ENCODE measurements at places on chromosomes 3 and 15.

DNA sequence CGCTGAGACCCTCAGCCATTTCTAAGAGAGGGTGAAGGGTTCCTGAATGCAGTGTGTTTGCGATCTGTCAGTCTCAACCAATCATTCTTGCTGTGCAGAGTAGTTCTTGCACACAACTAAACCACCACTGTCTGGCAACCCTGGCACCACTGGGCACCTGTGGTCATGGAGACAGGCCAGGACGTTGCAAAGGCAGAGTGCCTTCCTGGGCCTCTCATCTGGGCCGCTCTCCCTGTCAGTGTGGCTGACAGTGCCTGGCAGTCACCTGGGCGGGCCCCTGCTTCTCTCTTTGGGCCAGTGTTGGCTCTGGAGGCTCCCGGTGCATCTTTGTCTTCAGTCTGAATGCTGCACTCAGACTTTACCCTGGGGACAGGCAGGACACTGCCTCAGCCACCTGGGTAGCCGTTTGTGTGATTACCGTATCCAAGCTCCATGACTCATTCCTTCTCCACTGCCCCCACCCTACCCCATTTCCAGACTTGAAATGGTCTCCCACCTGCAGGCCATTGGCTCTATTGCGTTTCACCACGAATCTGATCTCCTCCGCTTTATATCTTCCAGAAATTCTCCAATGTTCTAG, 104.6 kb upstream of the KLF13 start:
- H3K27ac ChIP-seq = no peak overlapping the region
- no peak overlapping the region for H3K4me3 ChIP-seq
- DNase-seq = no peak
- peaks cover 3% of the 10 kb centered on the region for H3K27me3 ChIP-seq

GRCh38 chr3:53842436-53843194, 3.6 kb downstream of the CHDH start:
- H3K27ac ChIP-seq = peak overlapping the region; percentile 40
- no peaks in the 10 kb centered on the region for H3K36me3 ChIP-seq
- peaks cover 11% of the 10 kb centered on the region for H3K27me3 ChIP-seq

DNA sequence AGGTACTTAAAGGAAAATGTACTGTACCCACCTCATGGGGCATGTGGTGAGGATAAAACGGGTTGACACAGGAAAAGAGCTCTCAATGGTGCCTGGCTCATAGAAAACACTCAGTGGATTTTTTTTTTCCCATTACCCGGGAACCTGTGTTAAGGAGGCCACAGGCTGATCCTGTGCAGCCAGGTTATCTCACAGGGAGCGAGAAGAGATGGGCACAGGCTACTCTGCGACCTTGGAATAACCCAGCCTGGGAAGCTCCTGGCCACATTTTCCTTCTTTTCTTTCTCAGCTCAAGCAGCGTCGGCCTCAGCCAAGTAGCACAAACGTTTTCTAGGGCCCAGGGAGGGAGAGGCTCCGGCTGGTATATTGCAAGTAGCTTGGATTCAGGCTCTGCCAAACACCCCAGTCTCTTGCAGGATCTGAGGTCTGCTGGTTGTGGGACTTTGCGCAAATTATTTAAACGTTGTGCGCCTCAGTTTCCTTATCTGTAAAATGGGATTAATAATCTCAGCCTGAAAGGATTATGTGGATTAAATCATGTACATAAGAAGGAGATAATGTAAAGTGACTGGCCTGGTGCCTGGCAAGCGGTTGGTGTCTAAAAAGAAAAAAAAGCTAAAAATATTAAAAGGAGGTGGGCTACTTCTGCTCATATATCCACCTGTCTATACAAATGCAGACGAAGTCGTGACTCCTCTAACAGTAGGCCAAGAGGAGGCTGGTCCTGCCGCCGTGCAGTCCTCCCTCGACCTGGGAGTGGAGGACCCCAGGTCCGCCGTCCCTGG, 2.2 kb downstream of the FURIN start:
- H3K36me3 ChIP-seq = peaks cover 3% of the 10 kb centered on the region
- peak overlapping the region; percentile 97 for H3K27ac ChIP-seq
- no peaks in the 10 kb centered on the region for H3K27me3 ChIP-seq
- DNase-seq = no peak
- peak overlapping the region; percentile 81 for H3K4me3 ChIP-seq

DNA sequence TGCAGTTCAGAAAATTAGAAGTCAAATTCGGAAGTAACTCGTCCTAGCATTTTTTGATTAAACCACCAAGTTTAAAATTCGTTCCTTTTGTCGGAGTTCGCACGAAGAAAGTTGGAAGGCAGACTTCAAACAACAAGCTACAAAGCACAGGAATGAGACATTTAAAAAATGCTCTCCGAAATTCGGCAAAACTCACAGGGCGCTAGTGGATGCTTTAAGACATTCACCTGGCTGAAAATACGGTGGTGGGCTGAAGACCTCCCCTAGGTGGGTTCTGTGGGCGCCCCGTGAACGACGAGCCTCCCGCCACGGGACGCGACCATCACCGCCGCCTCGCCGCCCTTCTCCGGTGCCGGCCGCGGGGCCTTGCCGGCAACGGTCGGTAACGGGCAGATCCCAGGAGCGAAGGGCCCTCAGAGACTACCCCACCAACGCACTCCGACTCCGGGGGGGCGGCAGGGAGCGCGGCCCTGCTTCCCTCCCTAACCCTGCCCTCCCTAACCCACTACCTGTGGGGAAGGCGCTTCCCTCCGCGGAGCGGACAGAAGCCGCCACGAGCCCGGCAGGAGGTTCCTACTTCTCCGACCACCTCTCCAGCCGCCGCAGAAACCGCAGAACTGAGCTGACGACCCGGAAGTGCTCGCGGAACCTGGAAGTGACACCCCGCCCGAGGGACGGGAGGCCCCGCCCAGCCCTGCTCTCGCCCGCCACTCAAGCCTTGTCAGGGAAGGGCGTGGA, at the start of gene GTF2A2:
GTF2A2 (minus strand) TSS at position 619 of the 738 bp plus-strand sequence. CDS start 5,238 bp downstream, outside the sequence.
- peak within 1 kb of the TSS; percentile 82 for H3K4me3 ChIP-seq
- H3K27ac ChIP-seq = peak within 1 kb of the TSS; percentile 83
- H3K4me1 ChIP-seq = peaks cover 20% of the 10 kb centered on the region
- DNase-seq = peak; percentile 96
- no peaks in the 10 kb centered on the region for H3K27me3 ChIP-seq
- peaks cover 4% of the 10 kb centered on the region for H3K36me3 ChIP-seq

GRCh38 chr3:120636795-120637401, 40.8 kb downstream of the NDUFB4 start:
- H3K36me3 ChIP-seq = no peaks in the 10 kb centered on the region
- DNase-seq = no peak
- H3K4me3 ChIP-seq = no peak overlapping the region
- peaks cover 4% of the 10 kb centered on the region for H3K4me1 ChIP-seq

DNA sequence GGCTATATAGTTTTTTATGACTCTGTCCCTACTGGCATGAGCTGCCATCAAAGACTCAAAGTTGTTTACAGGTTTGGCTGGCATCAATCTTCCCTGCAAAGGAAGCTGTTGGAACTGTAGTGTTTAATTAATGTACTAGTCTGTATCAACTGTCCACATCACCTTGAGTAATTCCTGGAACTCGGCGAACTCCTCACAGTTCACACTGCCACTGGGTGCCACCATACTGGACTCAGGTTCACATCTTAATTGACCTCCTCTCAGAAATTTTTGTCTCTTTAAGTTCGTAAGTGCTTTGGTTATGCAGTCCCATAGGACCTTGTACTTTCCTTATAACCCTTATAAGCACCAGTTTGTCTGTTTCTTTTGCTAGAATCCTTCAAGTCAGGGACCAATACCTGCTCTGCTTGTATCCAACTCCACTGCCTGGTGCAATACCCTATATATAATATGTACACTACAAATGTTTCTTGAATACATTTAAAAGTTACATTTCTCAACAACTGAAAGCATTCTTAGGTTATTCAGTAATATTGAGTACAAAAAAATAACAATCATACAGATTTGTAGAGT, 3.2 kb downstream of the HIGD1A start:
- H3K27ac ChIP-seq = no peak overlapping the region
- H3K36me3 ChIP-seq = no peaks in the 10 kb centered on the region
- peaks cover 35% of the 10 kb centered on the region for H3K4me1 ChIP-seq
- H3K4me3 ChIP-seq = no peak overlapping the region
- no peaks in the 10 kb centered on the region for H3K27me3 ChIP-seq
- DNase-seq = no peak

DNA sequence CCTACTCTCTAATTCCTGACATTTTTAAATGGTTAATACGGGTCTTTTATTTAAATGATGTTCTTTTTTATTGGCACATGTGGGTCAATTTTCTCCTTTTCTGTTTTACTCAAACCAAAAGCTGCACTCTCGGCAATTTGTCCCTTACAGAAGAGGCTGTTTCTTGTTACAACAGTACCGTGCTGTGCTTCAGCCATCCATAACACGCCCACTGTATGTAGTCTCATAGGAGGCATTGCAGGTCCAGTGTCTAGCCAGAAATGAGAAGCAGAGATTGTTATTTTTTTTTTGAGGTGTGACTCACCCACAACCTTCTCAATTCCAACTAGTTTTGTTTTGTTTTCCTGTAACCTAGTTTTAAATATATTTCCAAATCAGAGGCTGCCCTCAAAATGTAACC, 164.6 kb downstream of the GMNC start:
- no peak for DNase-seq
- H3K4me3 ChIP-seq = no peak overlapping the region
- peaks cover 18% of the 10 kb centered on the region for H3K4me1 ChIP-seq
- H3K27ac ChIP-seq = no peak overlapping the region
- H3K27me3 ChIP-seq = no peaks in the 10 kb centered on the region

GRCh38 chr3:153036846-153037245, 125.2 kb upstream of the RAP2B start:
- H3K4me1 ChIP-seq = no peaks in the 10 kb centered on the region
- DNase-seq = no peak
- no peak overlapping the region for H3K27ac ChIP-seq
- H3K4me3 ChIP-seq = no peak overlapping the region
- no peaks in the 10 kb centered on the region for H3K36me3 ChIP-seq
- H3K27me3 ChIP-seq = no peaks in the 10 kb centered on the region

GRCh38 chr15:76200083-76200465, 111.2 kb downstream of the ETFA start:
- H3K4me1 ChIP-seq = peaks cover 59% of the 10 kb centered on the region
- peak; percentile 35 for DNase-seq
- no peak overlapping the region for H3K4me3 ChIP-seq
- H3K27ac ChIP-seq = no peak overlapping the region
- peaks cover 17% of the 10 kb centered on the region for H3K36me3 ChIP-seq

DNA sequence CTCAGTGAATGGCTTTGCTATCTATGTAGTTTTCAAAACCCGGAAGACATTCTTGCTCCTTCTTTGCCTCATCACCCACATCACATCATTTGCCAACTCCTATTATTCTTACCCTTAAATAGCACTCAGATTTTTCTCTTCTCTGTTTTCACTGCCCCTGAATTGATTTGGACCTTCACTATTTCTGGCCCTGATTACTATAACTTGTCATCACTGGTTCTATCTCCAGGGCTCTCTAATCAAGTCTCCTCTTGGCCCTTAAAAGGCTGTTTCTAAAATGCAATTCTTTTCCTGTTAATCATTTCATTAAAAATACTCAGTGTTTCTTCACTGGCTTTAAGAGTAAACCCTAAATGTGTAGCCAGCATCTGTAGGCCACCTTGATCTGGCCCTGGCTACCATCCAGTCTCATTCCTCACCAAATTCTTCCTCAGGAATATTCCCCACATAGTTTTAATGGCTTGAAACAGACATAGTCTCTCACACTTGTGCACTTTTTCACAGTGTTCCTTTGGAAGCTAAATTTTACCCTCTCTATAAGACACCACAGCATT, 437.1 kb upstream of the CBLB start:
- no peaks in the 10 kb centered on the region for H3K36me3 ChIP-seq
- H3K4me1 ChIP-seq = no peaks in the 10 kb centered on the region
- no peaks in the 10 kb centered on the region for H3K27me3 ChIP-seq
- H3K4me3 ChIP-seq = no peak overlapping the region
- no peak for DNase-seq

DNA sequence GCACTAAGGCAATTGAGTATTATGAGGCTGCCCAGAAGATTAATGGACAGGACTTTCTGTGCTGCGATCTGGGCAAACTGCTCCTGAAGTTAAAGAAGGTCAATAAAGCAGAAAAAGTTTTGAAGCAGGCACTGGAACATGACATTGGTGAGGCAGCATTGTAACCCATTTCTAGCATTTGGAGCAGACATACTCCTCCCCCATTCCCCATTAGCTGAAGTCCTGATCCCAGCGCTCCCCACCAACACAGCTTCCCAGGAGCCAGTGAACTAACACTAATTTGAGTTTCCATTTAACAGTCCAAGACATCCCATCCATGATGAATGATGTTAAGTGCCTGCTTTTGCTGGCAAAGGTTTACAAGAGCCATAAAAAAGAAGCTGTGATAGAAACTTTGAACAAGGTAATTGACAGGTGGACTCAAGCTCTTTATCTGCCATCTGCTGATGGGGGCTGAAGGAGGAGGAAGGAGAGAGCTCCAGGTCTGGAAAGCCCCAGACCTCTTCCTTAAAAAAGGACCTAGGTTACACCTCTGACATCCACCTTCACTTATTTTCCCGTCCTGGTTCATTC, 22.6 kb downstream of the CSRNP1 start:
- no peaks in the 10 kb centered on the region for H3K27me3 ChIP-seq
- H3K4me1 ChIP-seq = peaks cover 12% of the 10 kb centered on the region
- no peak overlapping the region for H3K27ac ChIP-seq
- no peak overlapping the region for H3K4me3 ChIP-seq
- H3K36me3 ChIP-seq = peaks cover 12% of the 10 kb centered on the region

DNA sequence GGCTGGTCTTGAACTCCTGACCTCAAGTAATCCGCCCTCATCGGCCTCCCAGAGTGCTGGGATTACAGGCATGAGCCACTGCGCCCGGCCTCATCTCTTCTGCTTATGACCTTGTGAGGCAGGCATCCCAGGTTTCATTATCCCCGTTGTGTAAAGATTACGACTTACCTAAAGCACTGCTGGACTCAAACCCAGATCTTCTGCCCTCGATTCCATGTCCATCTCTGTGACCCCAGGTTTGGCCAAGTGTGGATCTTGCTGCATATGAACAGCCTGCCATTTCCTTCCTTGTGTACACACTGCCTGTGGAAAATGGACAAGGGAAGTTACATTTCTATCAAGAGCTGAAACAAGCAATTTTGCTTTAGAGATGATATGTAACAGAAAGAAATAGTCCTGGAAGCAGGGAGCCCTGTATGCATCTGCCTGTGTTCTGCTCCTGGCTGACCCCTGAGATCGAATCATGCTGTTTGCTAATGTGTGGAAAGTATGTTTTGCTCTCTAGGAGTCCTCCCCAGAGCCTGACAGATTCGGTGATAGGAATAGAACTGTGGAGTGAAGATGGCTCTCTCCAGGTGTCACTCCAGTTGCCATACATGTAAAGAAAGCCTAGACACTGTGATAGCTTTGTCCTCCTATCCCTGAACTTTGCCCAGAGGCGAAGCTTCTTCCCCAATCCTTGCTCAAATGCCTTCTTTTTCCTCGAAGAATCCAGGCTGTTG, 11.8 kb upstream of the LIPC start:
- no peak for DNase-seq
- H3K4me3 ChIP-seq = no peak overlapping the region
- no peak overlapping the region for H3K27ac ChIP-seq

DNA sequence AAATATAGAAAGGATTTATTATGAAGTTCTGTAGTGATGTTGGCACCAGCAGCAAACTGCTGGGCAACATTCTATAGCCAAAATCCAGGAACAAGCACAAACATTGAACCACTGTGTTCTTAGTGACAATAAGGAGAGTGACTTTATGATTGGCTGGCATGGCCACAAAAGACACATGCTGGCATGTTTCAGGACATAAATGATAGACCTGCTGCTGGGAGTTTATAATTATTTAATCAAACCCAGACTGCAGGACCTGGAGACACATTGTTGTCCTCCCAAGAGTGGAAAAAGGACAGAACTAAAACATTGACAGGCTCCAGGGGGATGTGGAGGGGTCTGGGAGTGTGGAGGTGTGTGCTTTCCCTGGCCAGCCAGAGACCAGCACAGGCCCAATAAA, 255.3 kb upstream of the LRTM1 start:
- no peak overlapping the region for H3K4me3 ChIP-seq
- no peaks in the 10 kb centered on the region for H3K36me3 ChIP-seq
- DNase-seq = no peak
- H3K27ac ChIP-seq = no peak overlapping the region
- peaks cover 3% of the 10 kb centered on the region for H3K4me1 ChIP-seq

Measured in suprapubic skin (tissue), 4 donors.